ENCODE measurements at places on chromosomes 7 and 10. TPM values are rescaled to one million over a fixed set of nuclear protein-coding genes. Genes with fewer than 3 reads are reported as not detected.

- DNase-seq = no peak
These were observed 79.6 kb downstream of the PCGF5 start for GRCh38 chr10:91299999-91300575.

DNA sequence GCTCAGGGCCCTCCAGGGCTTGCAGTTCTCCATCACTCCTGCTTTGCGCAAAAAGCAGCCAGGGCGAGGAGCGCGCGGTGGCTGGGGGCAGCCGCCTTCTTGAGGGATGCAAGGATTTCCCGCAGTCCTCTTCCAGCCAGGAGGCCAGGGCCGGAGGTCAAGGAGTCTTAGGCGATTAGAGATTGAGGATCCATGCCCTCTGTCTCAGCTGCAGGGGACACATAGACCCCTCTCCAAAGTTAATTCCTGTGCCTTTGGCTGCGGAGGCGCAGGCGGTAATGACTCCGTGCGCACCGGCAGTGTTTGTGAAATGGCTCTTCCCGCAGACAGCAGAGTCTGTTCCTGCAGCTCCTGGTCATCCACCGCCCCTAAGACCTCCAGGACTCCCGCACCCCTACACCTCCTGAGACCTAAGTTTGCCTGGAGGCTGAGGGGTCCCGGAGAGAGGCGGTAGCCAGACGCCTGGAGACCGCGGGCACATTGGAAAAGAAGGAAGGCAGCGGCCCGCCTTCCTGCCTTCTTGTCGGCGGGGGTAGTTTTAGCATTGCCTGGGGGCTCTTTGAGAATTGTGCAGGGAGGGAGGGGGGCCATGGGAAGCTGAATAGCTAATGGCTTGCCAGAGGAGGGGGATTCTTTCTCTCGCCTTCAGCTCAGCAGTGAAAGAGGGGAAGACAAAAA lies 3.3 kb upstream of the NEUROG3 start:
- no peak for DNase-seq

GRCh38 chr7:129197771-129198170 lies 9.3 kb downstream of the SMO start:
- no peak for DNase-seq

DNA sequence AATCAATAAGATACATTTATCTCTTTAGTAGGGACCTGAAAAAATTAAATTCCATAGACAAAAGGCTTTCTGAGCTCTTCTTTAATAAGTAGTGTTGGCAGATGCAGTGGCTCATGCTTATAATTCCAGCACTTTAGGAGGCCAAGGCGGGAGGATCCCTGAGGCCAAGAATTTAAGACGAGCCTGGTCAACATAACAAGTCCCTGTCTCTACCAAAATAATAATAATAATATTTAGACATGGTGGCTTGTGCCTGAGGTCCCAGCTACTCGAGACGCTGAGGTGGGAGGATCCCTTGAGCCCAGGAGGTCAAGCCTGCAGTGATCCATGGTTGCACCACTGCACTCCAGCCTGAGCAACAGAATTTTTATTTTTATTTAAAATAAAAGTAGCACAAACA lies 280.8 kb downstream of the ADK start:
- DNase-seq = no peak

- DNase-seq = no peak
These were observed 107.1 kb downstream of the TRRAP start for GRCh38 chr7:98985406-98985805.

DNA sequence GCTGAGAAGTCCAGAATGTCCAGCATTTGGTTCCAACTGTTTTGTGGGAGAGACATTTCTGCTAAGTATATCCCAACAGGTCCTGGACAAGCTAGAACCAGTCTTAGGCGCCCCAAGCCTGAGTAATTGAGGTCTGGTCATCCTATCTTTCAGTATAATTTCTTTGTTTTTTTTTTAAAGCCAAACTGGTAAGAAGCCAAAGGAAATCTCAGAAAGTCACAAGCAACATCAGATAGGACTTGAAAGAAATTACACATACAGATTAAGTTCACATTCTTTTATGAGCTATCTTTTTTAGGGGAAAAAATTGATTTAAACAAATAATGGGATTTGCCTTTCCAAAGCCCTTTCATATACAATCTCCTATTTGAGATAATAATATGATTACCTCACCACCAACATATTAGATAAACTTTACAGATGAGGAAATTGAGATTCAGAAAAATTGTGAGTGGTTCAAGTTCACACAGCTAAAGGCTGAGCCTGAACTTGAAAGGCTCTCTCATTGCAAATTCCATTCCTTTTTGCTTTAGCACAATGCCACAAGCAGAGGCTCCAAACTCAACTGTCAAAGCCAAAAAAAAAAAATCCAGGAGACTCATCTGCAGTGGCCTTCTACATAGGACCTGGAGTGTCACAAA lies 15.0 kb downstream of the PDLIM1 start:
- DNase-seq = peak; percentile 29

DNA sequence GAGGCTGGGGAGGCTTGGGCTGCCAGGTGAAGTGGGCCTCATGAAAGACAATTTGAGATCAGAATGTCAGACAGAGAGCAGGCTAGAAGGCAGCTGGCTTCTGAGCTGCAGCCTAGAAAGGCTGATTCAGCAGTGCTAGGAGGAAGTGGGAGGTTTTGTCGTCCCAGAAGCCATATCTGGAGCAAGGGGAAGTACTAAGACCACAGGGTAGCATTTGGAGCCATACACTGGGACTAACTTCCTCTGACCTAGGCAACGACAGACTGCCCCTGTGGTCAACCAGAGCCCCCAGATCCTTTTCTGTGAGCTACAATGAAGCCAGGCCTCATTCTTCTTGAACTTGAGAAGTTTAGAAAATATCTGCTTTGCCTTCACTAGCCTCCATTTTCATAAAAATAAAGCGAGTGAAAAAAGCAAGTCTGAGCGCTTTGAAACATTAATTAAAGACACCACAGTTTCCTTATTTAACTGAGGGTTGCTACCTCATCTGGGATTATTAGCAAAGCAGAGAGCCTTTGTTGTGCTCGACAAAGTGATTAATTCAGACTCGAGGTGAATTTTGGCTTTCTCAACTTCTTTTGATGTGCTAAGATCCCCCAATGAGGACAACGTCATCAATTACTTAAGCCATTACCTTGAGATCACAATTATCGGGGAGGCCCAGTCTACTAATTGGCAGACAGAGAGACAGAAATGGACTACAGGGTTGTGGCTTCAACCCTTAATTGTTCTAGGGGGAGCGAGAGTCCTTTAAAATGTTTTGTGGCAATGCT lies 26.6 kb downstream of the TBXAS1 start:
- no peak for DNase-seq

DNA sequence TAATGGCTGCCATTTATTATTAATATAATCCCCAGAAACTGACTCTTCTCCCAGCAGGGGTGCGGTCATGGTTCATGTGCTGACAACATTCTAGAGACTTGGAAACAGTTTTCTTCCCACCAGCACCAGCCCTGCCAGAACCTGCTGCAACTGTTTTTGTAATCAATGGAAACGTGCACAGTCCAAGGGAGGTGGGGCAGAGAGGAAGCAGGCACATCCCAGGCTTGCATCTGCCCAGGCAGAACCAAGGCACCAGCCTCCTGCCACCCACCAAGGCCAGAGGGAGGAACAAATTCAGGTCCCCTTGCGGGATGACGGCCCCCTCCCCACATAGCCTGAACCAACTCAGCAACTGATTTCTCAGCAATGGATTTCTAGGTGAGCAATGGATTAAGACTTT lies 119.0 kb downstream of the OAT start:
- no peak for DNase-seq

Gene PLEKHS1
- total RNA-seq = 0.84 TPM

Data from RPMI7951 (cell line).